ENCODE measurements at places on chromosomes 4 and X.

GRCh38 chr4:155592179-155592937, 74.3 kb upstream of the GUCY1A1 start:
- no peak for DNase-seq

- no peak for DNase-seq
Observed at GRCh38 chrX:38004046-38004445, 2.3 kb upstream of the SYTL5 start.

GRCh38 chrX:145856181-145856580, 38.6 kb downstream of the SLITRK2 start:
- no peak for DNase-seq

DNA sequence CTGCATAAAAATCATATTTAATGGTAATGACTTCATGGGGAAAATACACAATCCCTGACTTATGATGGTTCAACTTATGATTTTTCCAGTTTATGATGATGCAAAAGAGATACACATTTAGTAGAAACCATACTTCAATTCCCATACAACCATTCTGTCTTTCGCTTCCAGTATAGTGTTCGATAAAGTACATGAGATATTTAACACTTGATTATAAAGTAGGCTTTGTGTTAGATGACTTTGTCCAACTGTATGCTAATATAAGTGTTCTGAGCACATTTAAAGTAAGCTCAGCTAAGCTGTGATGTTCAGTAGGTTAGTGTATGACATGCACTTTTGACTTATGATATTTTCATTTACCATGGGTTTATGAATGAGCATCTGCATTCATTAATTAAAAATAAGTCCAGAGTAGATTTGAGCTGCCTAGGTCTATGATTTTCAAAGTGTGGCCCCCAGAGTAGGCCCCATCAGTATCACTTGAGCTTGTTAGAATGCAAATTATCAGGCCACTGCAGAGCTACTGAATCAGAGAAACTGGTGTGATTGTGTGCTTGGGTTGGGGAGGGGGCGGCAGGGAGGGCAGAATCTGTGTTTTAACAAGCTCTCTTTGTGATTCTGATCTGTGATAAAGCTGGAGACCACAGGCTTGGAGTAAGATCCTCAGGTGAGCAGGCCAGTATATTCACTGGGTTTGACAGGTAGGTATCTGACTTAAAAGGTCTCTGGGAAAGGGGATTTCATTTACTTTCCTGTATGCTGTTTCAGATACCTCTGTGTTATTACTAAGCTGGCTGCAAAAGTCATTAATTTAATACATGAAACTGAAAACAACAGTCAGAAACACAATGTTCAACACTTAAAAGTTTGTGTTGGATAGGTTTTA, 8.4 kb downstream of the ATP10D start:
- DNase-seq, result no peak

GRCh38 chr4:175714686-175715085, 97.4 kb downstream of the GPM6A start:
- DNase-seq, result no peak

- no peak for DNase-seq
Observed at GRCh38 chrX:112058255-112058654, 24.3 kb downstream of the TRPC5 start.
